ENCODE measurements at places on chromosomes 11 and 22.

GRCh38 chr11:43282607-43283440 is 29.0 kb upstream of the API5 start:
- no peak for DNase-seq

GRCh38 chr22:50504369-50505211 is 2.9 kb downstream of the LMF2 start:
- no peak for DNase-seq

- DNase-seq, result no peak
These were observed 38.6 kb upstream of the BMAL1 start for GRCh38 chr11:13238879-13239514.

DNA sequence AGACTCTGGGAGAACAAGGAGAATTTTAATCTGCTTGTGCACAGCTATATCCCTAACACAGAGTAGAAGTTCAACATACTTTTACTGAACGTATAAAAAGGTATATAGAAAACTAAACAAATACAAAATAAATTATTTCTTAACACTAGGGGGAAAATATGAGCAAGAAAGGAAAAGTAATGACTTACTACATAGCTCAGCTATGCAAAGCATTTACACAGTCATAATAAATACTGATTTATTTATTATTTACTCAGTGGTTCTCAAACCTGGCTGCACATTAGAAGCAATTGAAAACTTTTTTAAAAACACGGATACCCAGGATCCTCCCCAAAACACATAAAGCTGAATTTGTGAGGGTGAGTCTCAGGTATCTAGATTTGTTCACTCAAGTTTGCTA is 182.5 kb downstream of the TTC28 start:
- DNase-seq, result no peak

DNA sequence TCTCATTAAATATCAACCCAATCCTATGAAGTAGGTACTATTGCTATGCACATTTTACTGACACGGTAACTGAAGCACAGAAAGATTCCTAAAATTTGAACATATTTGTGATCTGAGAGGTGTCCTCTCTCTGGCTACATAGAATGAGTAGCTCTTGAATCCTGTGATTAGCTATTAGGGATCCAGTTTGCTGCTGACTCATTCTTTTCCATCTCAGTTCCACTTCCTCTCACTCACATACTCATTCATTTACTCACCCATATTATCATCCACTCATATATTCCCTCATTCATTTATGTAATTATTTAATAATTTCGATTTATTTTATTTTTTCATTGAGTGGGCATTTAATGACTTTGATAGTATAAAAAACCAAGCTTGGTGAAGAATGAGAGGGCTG is 42.7 kb downstream of the OR5B17 start:
- no peak for DNase-seq

- DNase-seq, result no peak
These were observed 14.7 kb upstream of the NNMT start for GRCh38 chr11:114281388-114281956.

- no peak for DNase-seq
These were observed 830.0 kb downstream of the NTM start for GRCh38 chr11:132200353-132200936.

DNA sequence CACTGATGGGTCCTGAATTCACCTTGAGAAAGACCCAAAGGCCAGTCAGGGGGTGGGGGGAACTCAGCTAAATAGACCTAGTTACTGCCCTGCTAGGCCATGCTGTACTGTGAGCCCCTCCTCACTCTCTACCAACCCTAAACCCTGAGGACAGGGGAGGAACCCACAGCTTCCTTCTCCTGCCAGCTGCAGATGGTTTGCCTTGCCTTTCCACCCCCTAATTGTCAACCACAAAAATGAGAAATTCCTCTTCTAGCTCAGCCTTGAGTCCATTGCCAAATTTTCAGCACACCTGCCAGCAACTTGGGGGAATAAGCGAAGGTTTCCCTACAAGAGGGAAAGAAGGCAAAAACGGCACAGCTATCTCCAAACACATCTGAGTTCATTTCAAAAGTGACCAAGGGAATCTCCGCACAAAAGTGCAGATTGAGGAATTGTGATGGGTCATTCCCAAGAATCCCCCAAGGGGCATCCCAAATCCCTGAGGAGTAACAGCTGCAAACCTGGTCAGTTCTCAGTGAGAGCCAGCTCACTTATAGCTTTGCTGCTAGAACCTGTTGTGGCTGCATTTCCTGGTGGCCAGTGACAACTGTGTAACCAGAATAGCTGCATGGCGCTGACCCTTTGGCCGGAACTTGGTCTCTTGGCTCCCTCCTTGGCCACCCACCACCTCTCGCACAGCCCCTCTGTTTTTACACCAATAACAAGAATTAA is 2.4 kb upstream of the TTC36 start:
- DNase-seq, result no peak

DNA sequence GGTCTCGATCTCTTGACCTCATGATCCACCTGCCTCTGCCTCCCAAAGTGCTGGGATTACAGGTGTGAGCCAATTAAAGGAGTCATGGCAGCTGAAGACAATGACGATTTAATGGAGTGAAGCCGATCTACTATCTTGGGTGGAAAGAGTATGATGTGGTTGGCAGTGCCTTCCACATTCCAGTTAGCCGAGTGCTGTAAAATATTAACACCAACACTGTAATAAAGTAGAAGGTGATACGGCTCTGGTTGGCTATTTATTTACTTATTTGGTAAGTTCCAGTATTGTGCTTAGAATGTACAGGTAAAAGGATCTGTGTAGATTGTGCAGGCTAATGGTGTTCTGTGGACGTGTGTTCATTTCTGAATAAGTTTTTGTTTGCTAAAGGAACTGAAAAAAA is 149.6 kb upstream of the MTMR2 start:
- DNase-seq, result no peak

DNA sequence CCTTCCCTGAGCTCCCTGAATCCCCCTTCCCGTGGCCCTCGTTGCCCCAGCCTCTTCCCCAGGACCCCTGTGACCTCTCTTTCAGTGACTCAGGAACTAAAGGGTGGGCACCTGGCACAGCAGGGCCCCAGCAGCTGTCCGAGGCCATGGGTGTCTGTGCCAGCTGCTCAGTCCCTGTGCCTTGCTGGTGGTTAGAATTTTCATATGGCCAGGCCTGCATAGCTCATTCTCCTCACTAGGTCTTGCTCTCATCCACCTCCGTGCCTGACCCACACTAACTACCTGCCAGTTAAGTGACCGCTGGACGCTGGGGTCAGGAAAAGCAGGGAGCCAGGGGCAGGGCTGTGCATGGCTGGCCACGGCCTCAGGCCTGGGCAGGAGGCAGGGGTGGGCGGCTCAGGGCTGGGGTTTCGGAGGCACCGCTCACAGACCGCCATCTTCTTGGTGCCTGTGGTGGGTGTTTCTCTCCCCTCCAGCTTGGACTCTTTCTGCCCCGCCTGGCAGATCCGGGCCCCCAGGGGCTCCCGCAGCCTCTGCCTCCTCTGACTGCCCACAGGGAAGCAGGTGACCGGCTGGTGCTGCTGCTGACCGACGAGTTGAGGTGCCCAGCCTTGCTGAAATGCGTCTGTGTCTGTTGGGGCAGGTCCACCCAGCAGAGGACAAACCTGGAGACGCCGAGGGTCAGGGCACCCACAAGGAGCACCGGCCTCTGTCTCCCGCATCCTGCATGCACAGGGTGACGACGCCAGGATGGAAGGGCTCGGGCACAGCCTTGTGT is 20.3 kb downstream of the MRGPRD start:
- DNase-seq, result no peak

GRCh38 chr11:122215244-122215992 is 99.4 kb upstream of the BLID start:
- DNase-seq, result no peak

DNA sequence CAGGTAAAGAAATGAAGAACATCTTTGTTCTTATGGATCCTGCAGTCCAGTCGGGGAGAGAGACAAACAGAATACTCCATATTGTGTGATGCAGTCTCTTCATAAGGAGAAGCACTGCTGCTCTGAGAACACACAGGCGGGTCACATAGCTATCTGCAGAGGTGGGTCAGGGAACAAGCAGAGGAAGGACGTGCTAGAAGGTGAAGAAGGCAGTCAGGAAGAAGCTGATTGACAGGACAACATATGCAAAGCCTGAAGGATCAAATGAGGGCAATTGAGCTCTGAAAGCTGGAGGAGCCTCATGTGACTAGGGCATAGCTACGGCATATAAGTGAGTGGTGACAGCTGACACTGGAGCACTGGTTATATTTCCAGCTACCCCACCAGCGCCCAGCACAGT is 122.5 kb downstream of the OPCML start:
- DNase-seq, result no peak

- DNase-seq, result no peak
These were observed 18.6 kb downstream of the BDNF start for GRCh38 chr11:27681664-27682063.

DNA sequence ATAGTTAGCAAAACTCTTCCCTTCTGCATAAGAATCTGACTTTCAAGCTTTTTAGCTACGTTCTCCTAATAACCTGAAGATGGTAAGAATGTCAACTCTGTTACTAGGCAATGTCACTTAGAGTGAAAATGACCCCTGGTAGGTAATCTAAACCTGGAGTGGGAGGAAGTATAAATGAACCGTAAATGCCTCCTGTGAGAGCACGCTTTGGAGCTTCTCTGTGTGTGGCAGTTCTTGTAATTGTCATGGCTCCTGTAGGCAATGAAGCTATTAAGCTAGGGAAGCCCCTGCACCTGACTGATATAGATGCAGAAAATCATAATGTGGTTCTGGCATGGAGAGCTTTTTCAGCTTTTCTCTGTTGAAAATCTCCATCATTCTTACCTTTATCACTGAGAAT is 29.4 kb downstream of the CALCA start:
- DNase-seq, result no peak

GRCh38 chr11:57111619-57112018 is 70.1 kb upstream of the LRRC55 start:
- DNase-seq, result no peak

- DNase-seq, result no peak
These were observed 227.4 kb downstream of the TMEM135 start for GRCh38 chr11:87265132-87265531.

DNA sequence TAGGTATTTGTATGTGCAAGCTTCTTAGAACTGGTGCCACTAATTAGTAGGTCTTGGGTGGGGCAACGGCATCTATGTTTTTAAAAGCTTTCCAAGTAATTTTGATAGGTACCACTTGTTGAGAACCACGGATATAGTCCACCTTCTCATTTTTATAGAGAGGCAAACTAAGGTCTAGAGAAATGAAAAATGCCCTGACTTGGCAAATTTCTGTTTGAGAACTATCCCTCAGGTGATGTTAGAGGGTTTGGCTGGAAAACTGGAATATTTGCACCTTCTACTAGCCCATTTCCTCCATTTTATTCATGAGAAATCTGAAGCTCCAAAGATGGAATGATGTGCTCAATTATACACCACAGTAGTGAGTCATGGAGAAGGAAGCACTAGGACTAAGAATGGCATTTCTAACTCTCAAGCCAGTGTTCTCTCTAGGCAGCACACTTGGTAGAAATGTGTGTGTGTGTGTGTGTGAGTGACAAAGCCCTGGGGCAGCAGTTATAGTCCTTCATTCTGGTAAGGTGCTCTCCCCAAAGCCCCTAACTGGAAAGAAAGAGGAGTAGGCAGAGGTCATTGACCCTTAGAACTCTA is 1.8 kb upstream of the TMEM86A start:
- no peak for DNase-seq

DNA sequence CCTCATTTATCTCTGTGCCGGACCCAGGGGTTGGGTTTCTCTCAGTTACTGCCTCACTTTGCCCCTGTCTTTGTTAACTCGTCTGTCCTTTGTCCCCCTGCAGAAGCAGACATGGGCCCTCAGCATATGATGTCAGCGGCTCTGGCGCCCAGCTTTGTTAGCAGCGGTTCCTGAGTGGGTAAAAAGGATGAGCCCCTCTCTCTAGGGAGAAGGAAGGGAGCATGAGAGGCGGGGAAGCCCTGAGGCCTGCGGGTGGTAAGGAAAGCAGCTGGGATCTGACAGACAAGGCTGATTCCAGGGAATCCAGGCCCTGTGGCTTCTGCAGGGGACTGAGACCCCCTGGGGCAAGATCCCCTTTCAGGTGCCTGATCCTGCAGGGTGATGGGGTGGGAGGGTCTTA is 51.7 kb downstream of the MCM5 start:
- no peak for DNase-seq

DNA sequence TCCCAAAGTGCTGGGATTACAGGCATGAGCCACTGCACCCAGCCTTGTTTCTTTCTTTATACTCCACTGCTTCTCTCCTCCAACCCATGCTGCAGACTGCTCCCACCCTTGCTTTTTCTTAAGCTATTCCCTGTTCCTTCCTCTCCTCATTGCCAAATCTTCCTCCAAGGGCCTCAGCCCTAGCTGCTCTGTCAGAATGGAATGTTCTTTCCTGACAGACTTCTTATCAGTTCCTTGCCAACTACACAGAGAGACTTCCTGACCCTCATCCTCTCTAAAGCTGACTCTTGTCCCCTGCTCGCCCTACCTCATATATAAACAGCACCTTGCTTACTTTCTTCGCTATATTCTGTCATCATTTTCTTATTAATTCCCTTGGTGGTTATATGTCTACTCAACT is 16.9 kb upstream of the PIK3C2A start:
- no peak for DNase-seq

GRCh38 chr11:69297787-69298266 is 3.9 kb downstream of the MYEOV start:
- no peak for DNase-seq

DNA sequence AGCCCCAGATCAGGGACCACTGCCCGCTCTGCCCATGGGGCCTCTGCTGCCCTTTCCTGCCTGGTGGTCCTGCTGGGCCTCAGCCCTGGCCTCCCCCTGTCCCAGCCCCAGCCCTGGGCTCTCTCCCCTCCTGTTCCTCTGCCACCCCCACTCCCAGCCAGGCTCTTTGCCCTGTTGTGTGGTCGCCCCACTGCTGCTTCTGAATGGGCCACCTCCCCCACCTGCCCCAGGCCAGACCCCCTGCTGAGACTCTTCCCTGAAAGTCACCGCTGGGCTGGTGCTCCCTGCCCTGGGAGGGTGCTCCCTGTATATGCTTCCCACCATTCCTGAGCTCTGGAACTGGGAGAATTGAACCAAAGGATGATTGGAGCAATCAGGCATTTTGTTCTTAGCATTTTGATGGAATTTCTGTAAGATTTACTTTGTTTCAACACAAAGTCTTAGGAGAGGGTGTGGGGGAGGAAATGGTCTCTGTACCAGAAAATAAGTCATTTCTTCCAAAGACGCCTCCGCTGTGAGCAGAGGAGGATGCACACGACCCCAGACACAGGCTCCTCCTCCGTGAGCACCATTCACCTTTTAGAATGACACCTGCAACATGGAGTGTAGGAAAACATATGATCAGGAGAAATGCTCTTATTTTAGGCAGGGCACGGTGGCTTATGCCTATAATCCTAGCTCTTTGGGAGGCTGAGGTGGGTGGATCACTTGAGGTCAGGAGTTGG is 5.2 kb downstream of the APOBEC3B start:
- no peak for DNase-seq

All from esophagus squamous epithelium (tissue), 5 donors.